Uterus (tissue), 4 donors: ENCODE measurements at places on chromosomes 11 and 22.

- no peak for DNase-seq
These were observed 2.5 kb upstream of the PAX6 start for GRCh38 chr11:31813391-31814175.

GRCh38 chr11:1929621-1930461, 10.3 kb downstream of the TNNT3 start:
- no peak for DNase-seq

- DNase-seq: no peak
These were observed 14.3 kb upstream of the BCL9L start for GRCh38 chr11:118939953-118940598.

- DNase-seq: peak; percentile 81
These were observed 14.3 kb downstream of the BLID start for GRCh38 chr11:122101625-122102291.
